CD4-positive, alpha-beta T cell treated with Interleukin-6 at 100 ng/mL for 8 hours (primary cell): ENCODE measurements at places on chromosomes 2 and 18.

- DNase-seq, result no peak
These were observed 613.9 kb downstream of the IRS1 start for GRCh38 chr2:226185616-226186211.

DNA sequence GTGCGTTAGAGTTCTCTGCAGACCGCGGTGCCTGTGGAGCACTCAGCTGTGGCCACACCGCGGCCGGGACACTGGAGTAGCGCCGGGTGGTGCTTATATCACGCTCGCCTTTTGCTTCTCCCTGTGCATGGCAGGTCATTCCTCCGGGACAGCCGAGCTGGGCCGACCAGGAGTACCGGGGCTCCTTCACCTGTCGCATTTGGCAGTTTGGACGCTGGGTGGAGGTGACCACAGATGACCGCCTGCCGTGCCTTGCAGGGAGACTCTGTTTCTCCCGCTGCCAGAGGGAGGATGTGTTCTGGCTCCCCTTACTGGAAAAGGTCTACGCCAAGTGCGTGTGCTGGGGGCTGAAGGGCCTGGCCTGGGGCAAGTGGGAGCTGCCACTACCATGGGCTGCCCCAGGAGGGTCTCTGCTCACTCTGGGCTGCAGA, 4.2 kb downstream of the CAPN10 start:
- no peak for DNase-seq

DNA sequence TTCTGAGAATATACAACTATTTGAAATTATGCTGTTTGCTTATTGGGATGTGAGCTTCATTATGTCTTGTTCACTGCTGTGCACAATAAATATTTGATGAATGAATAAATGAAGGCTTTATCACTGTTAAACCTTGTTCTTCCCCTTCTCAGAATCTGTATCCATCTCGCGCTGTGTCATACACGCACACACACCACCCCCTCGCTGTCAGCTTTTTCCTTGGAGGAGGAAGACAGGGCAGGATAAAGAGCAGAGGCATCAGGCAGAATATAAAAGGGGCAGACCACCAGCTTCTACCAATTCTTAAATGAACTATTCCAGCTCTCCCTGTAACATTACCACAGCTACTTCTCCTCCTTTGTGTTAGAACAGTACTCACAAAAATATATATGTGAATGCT, 75.0 kb downstream of the CD226 start:
- no peak for DNase-seq

GRCh38 chr18:80157708-80158343, 48.8 kb downstream of the ADNP2 start:
- DNase-seq, result peak; percentile 53

DNA sequence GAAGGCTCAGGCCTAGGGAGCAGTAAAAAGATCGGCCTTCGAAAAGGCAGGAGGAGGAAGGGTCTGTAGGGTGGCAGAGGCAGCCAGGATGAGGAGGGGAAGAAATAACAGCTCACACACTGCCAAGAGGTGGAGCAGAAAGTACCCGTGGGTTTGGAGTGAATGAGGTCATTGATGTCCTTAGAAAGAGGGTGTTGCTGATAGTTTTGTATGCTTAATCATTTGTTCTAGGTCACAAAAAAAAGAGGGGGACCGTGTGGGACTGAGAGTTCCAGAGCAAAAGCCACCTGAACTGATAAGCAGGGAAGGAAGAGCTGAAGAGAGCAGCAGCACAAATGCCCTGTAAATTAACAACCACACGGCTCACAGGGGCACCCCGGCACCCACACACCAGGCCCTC, 140.4 kb downstream of the FAM161A start:
- no peak for DNase-seq

- no peak for DNase-seq
These were observed 13.1 kb downstream of the QPCT start for GRCh38 chr2:37357530-37357929.

GRCh38 chr2:174112073-174112472, 136.3 kb downstream of the OLA1 start:
- no peak for DNase-seq

DNA sequence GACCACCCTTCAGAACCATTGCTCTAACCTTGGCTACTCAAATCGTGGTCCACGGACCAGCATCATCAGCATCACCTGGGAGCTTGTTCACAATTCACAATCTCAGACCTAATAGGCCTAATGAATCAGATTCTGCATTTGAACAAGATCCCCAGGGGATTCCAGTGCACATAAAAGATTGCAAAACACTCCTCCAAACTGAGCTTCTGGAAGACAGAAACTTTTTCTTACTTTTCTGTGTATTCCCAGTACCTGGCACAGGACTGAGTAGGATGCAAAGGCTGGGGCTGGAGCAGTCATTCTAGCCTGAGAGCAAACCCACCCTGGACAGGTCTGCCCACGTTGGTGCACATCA, 115.1 kb upstream of the COPS8 start:
- no peak for DNase-seq

- DNase-seq, result no peak
These were observed 41.1 kb downstream of the FEZ2 start for GRCh38 chr2:36556842-36557241.

DNA sequence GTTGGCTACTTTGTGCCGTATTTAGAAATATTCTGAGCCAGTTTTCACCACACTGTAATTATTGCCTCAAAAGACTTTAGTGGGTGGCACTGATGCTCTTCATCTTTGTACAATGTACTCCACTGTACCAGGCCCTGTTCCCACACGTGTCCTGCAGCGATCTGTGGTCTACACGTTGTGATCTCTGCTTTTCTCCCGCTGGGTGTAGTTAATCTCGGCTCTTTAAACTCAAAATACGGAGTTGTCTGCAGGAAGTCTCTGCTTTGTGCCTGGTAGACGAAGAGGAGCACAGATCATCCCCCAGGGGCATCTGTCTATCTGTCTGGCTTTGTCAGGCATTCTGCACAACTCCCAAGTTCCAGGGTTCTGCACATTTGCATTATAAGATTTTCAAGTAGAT, 12.1 kb upstream of the GREB1 start:
- DNase-seq, result no peak

GRCh38 chr2:206805887-206806607, 40.6 kb downstream of the FASTKD2 start:
- no peak for DNase-seq

- DNase-seq, result no peak
These were observed 391.0 kb downstream of the SOX11 start for GRCh38 chr2:6083136-6083535.

GRCh38 chr2:216956820-216957493, 97.1 kb upstream of the TNP1 start:
- no peak for DNase-seq

DNA sequence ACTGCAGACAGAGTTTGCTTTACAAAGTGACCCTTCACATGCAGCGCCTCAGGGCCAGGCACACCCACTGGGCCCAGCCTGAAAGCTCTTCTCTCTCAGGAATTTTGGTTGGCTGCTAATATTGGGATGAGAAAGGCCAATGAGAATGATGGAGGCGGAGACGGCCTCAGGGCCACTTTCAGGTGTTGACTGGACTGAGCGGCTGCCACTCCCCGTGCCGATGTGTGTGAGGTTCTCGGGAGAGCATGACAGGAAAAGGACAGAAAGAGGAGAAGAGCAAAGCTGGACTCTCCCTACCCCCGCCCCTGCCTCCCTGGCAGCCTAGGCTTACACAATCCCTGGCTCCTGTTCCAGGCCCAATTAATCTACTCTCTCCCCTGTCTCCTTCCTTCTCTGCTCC, 155.7 kb downstream of the CELF4 start:
- DNase-seq, result no peak

GRCh38 chr2:46695283-46695682, 215.9 kb downstream of the TMEM247 start:
- DNase-seq, result no peak

- DNase-seq, result no peak
These were observed 105.5 kb downstream of the TDRD15 start for GRCh38 chr2:21229302-21229701.

GRCh38 chr18:68784071-68784470, 13.8 kb upstream of the CCDC102B start:
- DNase-seq, result no peak

DNA sequence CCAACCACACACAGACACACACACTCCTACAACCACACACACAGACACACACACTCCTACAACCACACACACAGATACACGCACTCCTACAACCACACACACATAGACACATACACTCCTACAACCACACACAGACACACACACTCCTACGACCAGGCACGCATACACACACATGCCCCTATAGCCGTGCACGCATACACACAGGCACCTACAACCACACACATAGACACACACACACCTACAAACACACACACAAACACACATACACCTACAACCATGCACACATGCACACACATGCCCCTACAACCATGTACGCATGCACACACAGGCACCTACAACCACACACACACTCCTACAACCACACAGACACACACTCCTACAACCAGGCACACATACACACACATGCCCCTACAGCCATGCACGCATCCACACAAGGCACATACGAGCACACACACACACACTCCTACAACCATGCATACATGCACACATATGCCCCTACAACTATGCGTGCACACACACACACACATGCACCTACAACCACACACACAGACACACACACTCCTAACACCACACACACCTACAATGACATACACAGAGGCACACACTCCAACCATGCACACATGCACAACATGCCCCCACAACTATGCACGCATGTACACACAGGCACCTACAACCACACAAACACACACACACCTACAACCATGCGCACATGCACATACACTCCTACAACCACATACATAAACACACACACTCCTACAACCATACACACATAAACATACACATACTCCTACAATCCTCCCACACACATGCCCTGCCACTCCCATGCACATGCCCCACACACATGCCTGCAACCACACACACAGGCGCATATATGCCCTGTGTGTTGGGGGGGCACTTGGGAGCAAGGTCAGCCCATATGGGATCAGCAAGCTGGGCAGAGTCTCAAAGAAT, 19.1 kb upstream of the TEX51 start:
- DNase-seq, result no peak

DNA sequence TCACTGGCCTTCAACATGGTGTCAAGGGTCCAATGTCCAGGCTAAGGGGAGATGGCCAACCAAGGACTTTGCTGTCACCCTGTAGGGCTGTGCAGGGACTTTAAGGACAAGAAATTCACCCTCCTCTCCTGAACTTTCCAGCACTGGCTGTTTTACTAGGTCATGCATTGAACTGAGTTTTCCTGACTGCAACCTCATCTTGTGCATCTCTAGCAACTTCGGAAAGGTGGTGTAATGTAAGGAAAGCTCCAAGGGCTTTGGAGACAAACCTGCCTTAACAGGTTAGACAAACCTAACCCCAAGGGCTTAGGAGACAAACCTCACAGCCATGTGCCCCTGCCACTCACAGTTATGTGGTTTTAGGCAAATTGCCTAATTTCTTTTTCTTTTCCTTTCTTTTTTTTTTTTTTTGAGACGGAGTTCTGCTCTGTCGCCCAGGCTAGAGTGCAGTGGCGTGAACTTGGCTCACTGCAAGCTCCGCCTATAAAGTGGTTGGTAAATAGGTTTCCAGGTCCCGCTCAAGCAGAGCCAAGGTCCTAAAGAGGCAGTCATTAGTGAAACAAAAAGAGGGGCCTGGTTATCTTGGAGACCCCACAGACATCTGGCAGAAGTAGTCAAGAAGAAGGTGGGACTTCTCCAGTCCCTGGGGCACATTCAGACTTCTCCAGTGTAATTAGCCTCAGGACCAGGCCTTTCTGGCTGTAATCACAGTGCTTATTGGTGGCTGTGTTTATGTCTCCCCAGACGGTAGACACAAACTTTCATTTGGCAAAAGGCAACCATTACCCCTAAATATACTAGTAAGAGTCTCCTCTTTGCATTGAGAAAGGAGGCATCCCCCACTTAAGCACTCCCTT, 37.6 kb upstream of the PMAIP1 start:
- no peak for DNase-seq

- DNase-seq, result no peak
These were observed 76.0 kb upstream of the SESTD1 start for GRCh38 chr2:179340678-179341077.

GRCh38 chr2:112644155-112644932, 1.4 kb upstream of the SLC20A1 start:
- DNase-seq, result no peak

DNA sequence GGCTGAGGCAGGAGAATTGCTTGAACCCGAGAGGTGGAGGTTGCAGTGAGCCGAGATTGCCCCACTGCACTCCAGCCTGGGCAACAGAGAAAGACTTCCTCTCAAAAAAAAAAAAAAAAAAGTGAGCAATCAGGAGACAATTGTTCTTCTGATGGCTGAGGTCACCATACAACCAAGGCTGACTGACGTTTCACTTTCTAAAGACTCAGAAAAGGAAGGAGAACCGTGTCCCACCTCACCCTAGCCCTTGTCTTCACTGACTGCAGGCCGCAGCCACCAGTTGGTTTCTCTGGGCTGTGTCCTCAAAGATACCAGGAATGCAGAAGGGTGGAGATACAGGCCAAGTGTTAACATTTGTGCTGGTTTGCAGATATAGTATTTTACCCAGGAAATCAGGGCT, 7.7 kb upstream of the SLC35F6 start:
- no peak for DNase-seq

GRCh38 chr18:11688972-11689668, at the start of gene GNAL:
GNAL (plus strand) TSS chr18:11689264; CDS start chr18:11689564, 300 bp downstream.
- no peak for DNase-seq

- no peak for DNase-seq
These were observed 79.8 kb downstream of the MOGAT1 start for GRCh38 chr2:222751238-222751637.

- no peak for DNase-seq
These were observed 311.3 kb downstream of the CELF4 start for GRCh38 chr18:37254236-37254754.

DNA sequence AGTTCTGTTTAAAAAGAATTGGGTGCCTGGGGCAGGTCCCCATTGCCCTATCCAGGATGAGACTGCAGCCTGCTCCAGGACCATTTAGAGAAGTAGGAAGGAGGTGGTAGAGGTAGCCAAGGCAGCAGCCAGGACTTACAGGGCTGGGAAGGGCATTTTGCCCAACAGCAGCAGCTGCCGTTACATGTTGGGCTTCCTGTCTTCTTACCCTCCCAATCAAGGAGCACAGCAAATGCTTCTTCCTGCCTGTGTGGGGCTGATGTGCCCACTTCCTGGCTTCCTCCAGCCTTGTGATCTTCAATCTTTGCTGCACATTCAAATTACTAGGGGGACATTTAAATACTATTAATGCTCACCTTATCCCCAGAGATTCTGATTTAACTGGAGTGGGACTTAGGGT, 112.0 kb downstream of the QPCT start:
- peak; percentile 77 for DNase-seq

DNA sequence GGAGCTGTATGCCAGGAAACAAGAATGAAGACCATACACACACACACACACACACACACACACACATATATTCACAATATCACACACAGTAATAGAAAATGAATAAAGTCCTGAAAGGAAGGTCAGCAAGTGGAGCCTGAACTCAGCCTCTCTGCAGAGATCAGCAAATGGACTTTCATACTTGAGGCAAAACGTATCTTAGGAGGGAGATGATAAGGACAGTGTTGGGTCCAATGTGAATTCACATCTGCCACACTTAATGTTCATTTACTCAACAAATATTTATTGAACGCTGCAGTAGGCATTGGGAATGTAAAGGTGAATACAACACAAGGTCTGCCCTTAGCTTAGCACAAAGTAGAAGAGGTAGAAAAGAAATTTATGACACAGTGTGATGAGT, 2.7 kb upstream of the MTLN start:
- DNase-seq, result no peak

- DNase-seq, result no peak
These were observed 208.5 kb downstream of the SH3BP4 start for GRCh38 chr2:235160281-235160810.
